ENCODE measurements at places on chromosomes 2 and 18.
A peak's percentile ranks its signal among the peaks of the same experiment; 100 is the strongest.

- peak; percentile 86 for DNase-seq
Observed at GRCh38 chr18:5463390-5463789, 80.4 kb downstream of the EPB41L3 start.

DNA sequence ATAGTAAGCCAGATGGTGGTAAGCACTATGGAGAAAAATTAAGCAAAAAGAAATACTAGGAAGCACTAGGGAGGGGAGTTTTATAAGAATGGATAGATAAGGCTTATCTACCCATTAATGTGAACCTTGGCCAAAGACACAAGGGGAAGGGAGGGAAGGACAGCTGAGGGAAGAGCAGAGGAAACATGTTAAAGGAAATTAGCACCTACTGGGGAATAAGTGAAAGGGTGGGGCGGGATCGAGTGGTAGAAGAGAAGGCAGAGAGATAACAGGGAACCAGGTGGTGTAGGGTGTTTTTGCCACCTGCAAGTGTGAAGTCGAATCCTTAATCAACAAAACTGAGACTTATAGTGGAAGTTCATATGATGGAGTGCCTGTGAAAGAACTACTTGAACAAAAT is 1.7 kb downstream of the UNC80 start:
- no peak for DNase-seq

DNA sequence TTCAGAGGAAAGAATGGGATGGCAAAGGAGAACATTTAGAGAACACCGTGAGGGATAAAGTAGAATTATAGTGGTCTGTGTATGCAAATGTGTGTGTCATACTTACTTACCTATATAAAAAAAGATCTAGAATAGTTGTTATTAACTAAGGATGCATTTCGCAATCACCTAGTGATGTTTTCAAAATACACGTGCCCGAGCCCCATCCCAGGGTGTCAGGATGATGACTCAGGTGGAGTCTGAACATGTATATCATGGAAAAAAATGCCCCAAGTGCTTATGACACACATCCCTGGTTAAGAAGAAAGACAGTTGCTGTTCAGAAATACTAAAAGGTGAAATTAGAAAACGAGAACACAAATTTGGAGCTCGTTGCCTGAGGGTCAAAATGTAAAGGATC is 109.0 kb downstream of the CERS6 start:
- peak; percentile 66 for DNase-seq

- peak; percentile 35 for DNase-seq
Observed at GRCh38 chr2:128808462-128809258, 490.0 kb upstream of the HS6ST1 start.

DNA sequence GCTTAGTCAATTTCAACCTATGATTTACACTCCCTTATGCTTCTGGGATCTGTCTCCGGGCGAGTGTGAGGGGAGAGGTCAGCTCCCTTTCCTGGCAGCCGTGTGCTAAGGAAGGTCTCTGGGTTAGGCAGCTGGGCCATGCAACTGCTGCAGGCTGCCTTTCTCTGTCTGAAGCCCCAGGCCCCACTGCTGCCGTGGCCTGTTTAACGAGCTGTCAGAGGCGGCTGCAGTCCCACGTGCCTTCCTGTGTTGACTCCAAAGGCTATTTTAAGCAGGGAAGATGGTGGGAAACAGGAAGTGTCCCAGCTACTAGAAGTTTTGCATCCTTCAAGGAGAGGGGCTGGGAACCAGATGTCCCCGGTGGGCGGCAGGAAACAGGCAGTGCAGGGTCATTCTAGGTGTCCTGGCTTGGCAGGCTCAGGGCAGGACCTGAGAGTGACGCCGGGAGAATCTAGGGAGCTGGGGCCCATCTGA is 186.4 kb downstream of the TNS1 start:
- DNase-seq: no peak

GRCh38 chr2:119820275-119820674 is 60.6 kb downstream of the PTPN4 start:
- peak; percentile 99 for DNase-seq
